ENCODE measurements at places on chromosomes 1 and 21.
A peak's percentile ranks its signal among the peaks of the same experiment; 100 is the strongest.

DNA sequence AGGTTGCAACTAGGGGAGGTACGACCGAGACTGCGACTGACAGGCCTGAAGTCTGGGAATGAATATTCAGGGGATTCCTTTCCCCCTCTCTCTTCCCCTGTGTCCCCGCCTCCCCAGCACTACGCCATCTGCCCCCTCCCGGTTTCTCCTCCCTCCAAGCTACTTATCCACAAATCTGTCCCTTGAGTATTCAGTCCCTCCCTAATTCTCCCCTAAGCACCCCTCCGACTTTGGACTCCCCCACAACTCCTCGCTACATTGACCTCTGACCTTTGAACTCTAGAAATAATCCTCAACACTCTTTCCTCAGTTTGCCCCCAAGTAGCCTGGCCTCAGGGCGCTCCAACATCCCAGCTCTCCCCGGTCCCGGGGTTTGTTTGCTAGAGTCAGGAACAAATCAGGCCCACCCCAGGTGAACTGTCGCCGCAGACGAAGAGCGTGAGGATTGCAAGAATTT lies 393 bp downstream of the LYSMD1 start:
- DNase-seq, result no peak

GRCh38 chr21:38511662-38512243 lies 13.5 kb upstream of the ERG start:
- DNase-seq, result no peak

DNA sequence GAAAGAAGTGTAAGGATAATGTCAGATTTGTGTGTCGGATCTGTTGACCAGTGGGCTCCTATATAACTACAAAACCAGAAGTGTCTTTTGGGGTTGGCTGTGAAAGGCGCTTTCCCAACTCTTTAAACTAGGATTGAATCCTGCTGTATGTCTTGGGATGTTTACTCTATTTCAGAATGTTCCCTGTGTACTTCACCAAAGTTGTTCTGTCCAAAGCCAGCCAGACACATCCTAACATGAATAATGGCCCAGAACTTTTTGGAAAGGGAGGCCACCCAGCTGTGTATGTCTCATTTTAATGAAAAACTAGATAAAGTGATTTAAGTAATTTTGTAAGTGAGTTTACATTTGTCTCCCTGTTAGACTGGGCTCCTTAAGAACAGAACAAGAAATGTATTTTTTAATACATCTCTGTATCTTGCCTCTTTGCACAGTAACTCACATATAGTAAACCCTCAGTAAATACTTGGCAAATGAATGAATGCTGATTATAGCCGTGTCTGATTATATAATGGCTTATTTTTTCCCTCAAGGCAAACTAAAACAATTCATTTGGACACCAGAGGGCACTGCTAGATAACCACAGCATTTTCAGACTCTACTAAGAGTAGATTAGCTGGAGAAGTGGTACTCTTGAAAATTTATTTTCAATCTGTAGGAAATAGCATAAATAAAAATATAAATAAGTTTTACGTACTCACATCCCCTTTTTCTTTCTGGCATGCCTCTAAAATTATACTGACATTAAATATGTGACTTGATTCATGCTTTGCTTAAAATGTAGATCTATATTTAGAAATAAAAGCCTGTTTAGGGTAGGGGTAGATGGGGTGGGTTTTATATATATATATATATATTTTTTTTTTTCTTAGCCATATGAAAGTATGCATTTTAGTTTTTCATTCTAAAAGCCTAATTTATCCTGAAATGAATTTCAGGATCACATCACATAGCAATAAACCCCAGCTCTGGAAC lies 23.8 kb downstream of the TSEN15 start:
- DNase-seq, result peak; percentile 30

DNA sequence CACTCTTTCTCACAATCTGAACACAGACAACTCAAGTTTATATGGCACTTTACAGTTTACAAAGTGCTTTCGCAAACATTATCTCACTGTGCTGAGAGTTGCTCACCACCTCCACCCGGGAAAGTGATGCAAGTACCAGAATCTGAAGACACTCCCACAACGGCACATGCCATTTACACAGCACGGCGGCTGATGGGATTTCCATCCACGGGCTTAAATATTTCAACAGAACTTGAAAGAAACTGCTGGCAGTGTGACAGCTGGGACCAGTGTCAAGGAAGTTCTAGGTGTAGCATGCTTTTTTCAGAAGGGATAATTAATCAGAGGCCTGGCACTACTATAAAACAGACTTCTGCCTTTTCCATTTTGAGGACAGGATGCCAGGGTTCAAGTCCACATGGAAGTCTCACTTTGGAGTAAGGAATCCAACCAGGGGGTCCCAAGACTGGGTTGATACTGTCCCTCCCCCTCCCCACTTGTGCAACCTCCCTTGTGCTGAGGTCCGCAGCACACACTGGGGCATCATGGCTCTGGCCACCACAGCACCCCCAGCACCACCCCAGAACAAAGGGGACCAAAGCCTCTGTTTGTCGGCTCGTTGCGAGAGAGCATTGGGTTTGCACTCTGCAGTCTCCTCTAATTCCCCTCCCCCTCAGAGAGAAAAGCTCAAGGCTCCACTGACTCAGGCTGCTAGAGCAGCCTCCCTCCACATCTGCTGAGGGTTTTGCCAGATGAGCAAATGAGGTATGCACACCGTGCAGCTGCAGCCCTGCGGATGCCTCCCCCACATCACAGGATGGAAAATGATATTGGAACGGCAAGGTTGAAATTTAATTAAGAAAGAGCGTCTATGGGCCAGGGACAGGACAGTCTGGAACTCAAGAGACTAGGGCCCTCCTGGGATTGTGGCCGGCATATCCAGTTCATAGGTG lies 154.9 kb downstream of the TGFBR3 start:
- peak; percentile 65 for DNase-seq

GRCh38 chr1:155134880-155135414 lies 705 bp upstream of the SLC50A1 start:
- DNase-seq, result peak; percentile 67

GRCh38 chr1:242398351-242398750 lies 126.1 kb downstream of the PLD5 start:
- no peak for DNase-seq

DNA sequence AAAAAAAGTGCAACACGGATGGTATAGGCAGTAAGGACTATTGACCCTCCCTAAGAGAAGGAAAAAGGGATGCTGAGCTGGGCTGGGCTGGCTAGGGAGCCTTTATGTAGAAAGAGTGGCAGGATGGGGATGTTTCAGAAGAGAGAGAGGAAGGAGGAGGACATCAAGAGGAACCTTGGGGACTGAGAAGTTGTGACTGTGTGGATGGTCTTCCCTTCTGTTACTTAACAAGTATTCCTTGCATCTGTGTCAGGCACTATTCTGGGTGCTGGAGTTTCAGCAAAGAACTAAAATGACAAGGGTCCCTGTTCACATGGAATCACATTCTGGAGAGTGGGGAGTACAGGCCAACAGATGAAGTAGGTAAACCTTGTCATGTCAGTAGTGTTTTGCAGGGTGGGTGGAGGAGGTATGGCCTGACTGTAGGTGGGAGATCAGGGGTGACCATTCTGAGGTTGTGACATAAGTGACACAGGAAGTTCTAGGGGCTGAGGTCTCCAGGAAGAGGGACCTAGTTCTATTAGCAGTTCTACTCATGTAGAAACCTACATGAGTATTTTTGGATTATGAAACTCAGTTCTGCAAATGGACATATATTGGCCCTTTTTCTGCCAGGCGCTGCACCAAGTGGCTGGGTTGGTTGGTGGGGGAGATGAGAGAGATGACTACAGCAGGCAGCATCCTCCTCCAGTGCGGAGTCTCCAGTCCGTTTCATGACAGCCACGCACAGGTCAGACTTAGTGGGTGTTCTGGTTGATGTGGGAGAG lies 53.8 kb downstream of the PRDM2 start:
- DNase-seq, result no peak

DNA sequence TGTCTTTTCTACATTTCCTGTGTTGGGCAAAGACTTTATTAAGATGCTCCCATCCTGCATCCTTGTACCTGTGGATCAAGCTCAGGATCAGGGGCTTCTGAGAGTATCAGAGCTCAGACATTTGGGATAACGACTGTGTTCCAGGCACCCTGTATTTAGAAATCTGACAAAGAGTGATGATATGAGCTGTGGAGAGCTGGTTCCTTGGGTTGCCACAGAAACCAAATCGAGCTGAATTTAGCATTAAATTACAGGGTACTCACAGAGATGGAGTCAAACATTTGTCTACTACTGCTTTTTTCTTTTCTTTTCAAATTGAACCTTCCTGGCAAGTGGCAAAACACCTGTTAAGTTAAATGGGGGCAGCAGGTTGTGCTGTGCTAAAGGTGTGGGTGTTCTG lies 110.6 kb downstream of the XCL2 start:
- no peak for DNase-seq

DNA sequence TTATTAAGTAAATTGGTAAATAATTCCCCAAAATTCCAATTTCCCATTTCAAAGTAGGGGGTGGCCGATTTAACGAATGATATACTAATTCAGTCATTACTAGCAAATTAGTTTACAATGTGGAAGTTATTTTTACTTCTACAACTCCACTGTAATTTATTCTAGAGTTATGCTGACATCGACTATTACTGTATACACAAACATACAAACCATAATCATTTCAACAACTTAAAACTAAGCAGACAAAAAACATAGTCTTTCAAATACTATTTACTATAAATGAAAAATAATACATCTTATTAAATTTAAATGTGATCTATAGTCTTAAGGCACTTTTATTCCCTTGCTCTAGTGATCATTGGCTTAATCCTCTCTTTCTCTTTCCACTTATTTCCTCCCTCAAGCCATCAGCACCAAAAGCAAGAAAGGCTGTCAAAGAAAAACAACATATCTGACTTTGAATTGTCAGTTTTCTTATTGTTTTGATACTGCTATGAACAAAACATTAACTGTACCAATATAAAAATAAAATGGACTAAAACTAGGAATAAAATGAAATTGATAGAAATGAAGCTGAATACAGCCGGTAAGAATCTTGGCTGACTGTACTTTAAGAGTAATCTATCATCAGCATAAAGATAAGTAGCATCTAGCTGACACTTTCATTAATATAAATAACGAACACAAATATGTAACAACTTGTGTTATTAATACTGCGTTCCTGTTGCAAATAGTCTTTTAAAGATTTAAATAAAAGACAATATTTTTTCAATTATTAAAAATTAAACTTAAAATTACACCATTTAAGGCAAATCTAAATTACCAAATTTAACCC lies 4.1 kb downstream of the CDC42BPA start:
- no peak for DNase-seq

GRCh38 chr1:29259802-29260441 lies 23.6 kb downstream of the PTPRU start:
- DNase-seq, result peak; percentile 48

DNA sequence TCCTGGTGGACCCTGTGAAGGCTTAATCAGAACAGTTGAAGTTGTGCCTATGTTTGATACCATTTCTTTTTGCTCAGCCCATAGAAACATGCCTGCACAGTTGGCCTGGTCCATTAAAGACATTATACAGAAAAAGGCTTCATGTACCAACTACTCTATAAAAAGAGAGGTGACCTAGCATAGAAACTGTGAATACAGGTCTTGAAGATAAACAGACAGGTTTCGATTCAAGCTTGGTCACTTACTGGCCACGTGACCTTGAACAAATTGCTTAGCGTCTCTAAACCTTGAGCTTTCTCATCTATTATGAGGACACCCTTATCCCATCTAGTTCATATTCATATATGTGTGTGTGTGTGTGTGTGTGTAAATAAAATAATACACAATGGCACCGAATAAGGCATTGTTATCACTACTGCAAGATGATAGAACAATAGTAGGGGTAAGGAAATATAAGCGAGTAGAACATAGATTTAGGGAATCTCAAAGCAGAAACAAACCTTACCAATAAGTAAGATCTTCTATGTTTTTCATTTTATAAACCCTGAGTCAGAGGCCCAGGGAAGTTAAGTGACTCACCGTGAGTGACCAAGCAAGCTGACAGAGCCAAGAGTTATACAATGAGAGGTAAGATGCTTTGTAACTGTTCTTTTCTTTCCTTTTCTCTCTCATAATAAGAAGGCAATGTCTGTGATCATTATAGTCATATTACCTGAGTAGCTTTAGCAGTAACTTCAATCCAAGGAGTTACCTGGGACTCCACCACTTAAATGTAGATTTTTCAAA lies 476.8 kb upstream of the DEPDC1 start:
- DNase-seq, result no peak

DNA sequence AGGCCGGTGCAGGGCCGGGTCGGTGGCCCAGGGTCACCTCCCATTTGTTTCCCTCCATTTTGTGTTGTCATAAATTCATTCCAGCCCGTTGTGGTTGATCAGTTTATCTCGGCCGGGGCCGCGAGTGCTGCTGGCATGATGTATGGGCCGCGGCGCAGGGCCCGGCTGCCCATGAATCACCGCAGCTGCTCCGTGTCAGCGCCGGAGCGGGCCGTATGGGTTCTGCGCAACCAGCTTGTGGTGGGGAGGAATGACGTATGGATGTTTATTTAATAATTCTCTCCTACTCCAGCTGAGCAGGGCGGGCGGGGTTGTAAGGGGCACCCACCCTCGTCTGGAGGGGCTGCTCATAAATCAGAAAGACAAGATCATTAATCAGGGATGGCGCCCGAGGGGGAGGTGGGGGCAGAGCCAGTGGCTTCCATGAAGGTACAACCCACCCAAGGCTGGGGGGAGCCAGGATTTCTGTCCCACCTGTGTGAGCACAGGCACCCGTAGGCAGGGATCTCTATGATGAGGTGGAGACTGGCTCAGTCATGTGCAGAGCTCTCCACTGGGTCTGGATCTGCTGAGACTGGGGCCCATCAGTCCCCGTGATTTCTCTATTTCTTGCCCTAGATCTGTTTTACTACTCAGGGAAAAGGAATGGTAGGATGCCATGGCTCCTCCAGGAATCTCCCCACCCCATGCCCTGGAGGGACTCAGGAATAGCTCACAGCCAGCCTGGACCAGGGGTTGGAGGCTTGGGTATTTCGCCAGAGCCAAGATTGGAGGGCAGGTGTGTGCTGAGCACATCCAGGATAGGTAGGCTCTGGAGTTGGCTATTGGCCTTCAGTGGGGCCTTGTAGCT lies 27.8 kb downstream of the TMEM53 start:
- no peak for DNase-seq

DNA sequence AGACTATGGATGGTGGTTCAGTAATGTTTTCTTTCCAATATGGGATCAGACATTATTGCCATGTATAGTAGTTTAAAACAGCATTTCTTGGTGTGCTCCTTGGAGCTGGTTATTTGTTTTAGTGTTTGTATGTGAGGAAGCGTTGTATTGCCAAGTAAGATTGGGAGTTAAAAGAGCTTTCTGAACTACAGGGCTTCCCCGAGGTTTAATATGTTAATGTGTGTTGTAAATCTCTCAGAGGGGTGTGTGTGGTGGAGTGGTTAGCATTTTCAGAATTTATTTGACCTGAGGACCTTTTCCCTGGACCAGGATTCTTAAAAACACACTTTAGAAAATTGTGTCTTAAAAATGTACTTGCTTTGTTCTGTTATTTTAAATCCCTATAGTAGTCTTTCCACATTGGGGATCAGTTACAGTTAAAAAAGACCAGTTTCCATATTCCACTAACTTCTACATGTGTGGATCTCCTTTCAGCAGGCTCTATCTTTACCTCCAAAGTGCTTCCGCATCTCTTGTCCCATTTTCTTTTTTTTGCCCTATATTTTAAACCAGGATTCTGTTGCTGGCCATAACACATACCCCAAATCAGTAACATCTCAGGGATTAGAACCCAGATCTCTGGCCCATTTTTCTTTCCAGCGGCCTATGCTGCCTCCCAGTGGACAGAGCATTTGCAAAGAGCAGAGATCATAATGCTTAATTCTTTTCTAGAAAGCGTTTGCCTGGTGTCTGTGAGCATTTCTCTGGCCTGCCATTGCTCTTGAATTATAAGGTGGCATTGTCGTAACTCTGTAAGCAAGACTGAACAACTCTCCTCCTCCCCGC lies 58.6 kb downstream of the PBX1 start:
- DNase-seq, result peak; percentile 23

- DNase-seq, result no peak
Observed at GRCh38 chr21:42607525-42608102, 45.8 kb upstream of the PDE9A start.

Measured in BE2C (cell line).